CD4-positive, alpha-beta memory T cell (primary cell): ENCODE measurements at places on chromosomes 1 and 21. TPM values are rescaled to one million over a fixed set of nuclear protein-coding genes. Genes with fewer than 3 reads are reported as not detected.

- no peak overlapping the region for H3K27ac ChIP-seq
- H3K4me3 ChIP-seq: no peak overlapping the region
- no peaks in the 10 kb centered on the region for H3K4me1 ChIP-seq
- no peak for DNase-seq
Measured at GRCh38 chr1:239786464-239786863, 305.2 kb upstream of the FMN2 start.

DNA sequence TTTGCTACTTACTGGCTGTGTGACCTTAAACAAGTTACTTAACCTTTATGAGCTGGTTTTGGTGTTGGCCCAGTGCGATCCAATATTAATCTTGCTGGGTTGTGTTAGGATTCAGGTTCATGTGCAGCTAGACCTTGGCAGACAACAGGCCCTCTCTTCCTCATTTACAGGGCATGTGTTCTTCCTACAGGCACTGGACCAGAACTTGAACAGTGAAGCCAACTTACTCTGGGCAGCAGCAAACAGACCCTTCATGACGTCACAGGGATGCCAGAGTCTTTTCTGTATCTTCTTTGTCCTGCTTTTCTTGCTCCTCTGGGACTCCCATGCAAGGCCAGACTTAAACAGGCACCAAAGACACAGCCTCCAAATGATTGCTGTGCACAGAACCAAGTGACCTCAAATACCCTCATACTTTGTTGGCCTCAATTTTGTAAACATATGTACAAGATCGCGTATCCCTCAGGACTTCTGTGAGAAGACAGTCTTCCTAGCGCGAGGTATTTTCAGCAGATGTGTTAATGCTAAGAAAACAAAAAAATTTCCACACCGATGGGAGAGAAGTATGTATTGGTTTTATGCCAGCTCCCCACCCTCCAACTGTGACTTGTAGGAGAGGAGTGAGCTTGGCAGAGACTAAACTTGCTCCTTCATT lies 73.7 kb downstream of the URB2 start:
- no peaks in the 10 kb centered on the region for H3K36me3 ChIP-seq
- no peak for DNase-seq
- no peaks in the 10 kb centered on the region for H3K4me1 ChIP-seq
- H3K27ac ChIP-seq: no peak overlapping the region

Gene KCNE2
- total RNA-seq: not detected

GRCh38 chr1:40930174-40930964 lies 49.1 kb upstream of the CTPS1 start:
- no peaks in the 10 kb centered on the region for H3K4me1 ChIP-seq
- no peak overlapping the region for H3K4me3 ChIP-seq
- no peak overlapping the region for H3K27ac ChIP-seq
- no peaks in the 10 kb centered on the region for H3K27me3 ChIP-seq
- no peak for DNase-seq

Gene TSHB
- total RNA-seq: not detected

Gene ATP6V1G3
- not detected for total RNA-seq

- H3K4me1 ChIP-seq: peaks cover 5% of the 10 kb centered on the region
- no peaks in the 10 kb centered on the region for H3K36me3 ChIP-seq
Measured at GRCh38 chr1:39640861-39641260, 1.4 kb upstream of the HEYL start.

- DNase-seq: no peak
- peaks cover 6% of the 10 kb centered on the region for H3K4me1 ChIP-seq
- H3K27me3 ChIP-seq: no peaks in the 10 kb centered on the region
Measured at GRCh38 chr1:214515544-214516433, 35.6 kb downstream of the PTPN14 start.

- no peak for DNase-seq
- no peak overlapping the region for H3K4me3 ChIP-seq
- no peaks in the 10 kb centered on the region for H3K36me3 ChIP-seq
- H3K27ac ChIP-seq: no peak overlapping the region
Measured at GRCh38 chr1:147851149-147851548, 51.4 kb upstream of the GJA8 start.

Gene FAM76A
- 26.0 TPM for total RNA-seq
